T1000 (cell line): ENCODE measurements at places on chromosomes 6 and 20.
A peak's percentile ranks its signal among the peaks of the same experiment; 100 is the strongest.

- no peak for DNase-seq
These were observed 43.2 kb upstream of the ADGRF5 start for GRCh38 chr6:46964716-46965519.

- no peak for DNase-seq
These were observed 26.5 kb downstream of the TM9SF4 start for GRCh38 chr20:32135983-32136515.

- no peak for DNase-seq
These were observed 10.1 kb downstream of the MAP3K5 start for GRCh38 chr6:136782021-136782770.

- DNase-seq = no peak
These were observed 354.0 kb downstream of the ESR1 start for GRCh38 chr6:152161501-152161900.

DNA sequence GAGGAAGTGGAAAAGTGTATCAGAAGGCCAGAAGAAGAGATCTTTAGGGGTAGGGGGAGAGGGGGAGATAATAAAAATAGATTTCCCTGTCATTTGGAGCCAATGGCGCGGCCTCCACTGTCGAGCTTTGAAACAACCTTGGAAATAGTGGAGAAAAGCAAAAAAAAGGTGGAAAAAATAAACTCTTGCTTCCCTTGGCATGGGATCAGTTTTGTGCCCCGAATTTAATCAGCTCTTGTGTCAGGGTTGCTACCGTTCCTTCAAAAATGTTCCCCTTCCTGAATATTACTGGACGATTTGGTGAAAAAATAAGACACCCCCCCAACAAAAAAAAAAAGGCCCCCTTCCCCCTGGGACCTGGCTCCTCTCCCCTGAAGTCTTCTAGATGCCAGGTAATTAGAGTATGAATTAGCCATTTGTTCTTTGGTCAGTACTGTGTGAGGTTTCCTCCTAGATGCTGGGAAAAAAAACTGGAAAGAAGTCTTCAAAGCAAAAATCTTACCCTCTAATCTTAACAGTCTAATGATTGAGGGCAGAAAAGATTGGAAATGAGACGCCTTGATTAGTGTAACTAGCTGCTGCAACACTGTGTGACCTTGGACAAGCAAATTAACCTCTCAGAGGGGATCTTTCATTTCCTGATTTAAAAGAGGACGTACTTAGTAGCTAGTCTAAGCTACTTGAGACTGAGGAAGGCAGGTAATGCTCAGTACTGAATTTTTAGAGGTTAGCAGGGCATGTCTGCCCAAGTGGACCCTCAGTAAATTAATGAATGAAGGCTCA, 872 bp upstream of the RBM39 start:
- no peak for DNase-seq

- DNase-seq = no peak
These were observed 350 bp downstream of the HELZ2 start for GRCh38 chr20:63573647-63574131.

DNA sequence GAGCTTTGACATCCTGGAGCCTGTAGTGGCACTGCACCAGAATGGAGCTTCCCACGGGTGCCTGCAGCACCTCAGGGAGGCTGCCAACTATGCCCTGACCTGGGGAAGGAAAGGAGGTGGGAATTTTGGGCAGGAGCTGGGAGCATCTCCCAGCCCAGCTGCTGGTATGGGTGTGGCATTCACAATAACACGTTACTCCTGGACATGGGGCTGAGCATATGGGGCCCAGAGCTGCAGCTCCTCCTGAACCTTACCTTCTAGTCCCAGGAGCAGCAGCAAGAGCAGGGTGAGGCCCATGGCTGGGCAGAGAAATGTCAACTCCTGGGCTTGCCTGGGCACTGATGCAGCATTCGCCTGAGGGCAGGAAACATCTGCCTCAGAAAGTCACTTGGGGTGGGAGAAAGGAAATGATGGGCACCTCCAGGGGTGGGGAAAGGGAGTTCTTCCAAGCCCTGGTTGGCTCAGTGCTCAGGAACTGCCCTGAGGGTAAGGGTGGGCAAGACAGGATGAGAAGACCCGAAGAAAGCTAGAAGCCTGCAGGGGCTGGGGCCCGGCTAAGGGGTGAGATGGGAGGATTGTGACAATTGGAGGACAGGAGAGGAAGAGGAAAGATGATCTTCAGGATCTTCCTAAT, at the start of gene TREML1:
Gene TREML1, minus strand, starts transcription at position 356 of the 634 bp plus-strand sequence. Its CDS starts 59 bp downstream, at position 297.
- DNase-seq = no peak

DNA sequence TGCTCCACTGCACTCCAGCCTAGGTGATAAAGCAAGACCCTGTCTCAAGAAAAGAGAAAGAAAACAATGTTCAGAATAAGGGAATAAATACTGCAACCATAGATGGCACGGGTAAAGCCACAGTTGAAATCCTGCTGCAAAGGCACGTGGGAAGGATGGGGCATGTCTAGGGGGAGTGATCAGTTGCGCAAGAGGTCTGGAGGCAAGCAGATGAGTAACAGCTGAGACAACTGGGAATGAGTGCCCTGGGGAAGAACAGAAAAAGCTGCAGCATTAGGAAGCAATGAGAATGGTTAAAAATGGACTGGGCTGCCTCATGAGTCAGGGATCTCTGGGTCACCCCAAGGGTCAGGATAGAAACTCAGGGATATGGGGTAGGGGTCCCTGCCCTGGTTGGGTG, 96.3 kb downstream of the GMPR start:
- peak; percentile 57 for DNase-seq

DNA sequence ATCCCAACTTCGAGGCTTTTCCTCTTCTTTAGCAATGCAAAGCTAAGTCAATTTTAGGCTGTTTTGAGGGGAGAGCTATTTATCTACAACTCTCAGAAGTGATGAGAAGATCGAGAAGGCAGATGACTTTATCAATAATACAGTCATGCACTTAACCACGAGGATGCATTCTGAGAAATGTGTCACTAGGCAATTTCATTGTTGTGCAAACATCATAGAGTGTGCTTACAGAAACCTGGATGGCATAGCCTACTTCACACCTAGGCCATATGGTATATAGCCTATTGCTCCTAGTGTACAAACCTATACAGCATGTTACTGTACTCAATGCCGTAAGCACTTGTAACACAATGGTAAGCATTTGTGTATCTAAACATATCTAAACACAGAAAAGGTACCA, 66.6 kb downstream of the PRND start:
- no peak for DNase-seq

DNA sequence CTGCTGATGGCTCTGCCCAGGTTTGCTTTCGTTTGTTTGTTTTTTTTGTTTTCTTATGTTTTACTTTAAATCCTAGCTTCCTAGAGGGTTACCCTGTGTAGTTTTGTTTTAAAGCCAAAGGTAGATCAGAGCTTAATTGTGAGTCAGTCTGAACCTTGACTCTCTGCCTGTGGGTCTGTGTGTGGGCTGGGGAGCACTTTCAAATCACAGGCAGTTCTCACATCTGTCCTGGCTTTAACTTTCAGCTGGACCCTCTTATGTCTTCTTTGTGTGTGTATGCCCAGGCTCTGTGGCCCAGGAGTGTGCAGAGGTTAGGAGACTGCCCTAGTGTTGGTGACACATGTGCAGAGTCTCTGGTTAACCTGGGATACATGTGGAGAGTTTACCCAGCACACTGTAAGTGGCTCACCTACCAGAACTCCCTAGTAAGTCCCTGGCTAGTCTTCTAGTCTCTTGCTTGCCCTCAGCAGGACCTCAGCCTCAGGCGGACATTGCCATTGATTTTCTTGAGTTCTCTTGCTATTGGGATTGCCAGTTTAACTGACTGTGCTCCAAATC, 19.0 kb downstream of the HIVEP1 start:
- DNase-seq = no peak

DNA sequence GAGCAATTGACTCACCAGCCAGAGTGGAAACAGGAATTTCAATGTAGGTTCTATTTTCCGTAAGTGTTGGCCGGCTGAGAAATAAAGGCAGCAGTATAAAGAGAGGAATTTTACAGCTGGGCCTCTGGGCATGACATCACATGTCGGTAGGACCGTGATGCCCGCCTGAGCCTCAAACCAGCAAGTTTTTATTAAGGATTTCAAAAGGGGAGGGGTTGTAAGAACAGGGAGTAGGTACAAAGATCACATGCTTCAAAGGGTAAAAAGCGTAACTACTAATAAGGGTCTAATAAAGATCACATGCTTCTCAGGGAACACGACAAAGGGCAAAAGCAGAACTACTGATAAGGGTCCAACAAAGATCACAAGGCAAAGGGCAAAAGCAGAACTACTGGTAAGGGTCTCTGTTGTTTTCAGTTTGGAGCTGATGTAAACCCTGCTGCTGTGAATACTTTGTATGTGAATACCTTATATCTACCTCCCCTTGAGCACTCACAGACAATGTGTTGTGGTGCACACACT, 9.0 kb upstream of the TULP4 start:
- DNase-seq = no peak

- no peak for DNase-seq
These were observed 374.3 kb downstream of the LMBRD1 start for GRCh38 chr6:69422475-69422874.

DNA sequence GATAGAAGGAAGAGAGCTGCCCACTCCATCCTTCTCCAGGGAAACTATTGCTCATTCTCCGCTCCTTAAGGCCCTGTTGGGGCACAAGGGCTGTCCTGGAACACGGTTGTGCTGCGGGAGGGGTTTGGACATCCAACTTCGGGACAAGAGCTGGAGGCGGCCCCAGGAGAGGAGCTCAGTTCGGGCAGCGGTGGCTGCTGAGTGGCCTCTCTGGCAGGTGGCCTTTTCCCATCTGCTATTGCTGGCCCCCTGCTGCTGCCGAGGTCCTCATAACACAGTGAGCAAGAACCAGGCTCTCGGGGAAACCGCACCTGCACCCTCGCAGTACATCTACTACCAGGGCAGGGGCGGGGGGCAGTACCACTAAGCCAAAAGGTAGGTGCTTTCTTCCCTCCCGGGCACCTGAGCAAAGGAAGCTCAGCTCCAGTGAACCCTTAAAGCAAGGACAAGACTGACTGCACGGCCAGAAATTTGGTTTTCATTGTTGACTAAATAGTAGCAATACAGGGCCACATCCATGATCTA, 63.7 kb downstream of the PSMG4 start:
- no peak for DNase-seq

DNA sequence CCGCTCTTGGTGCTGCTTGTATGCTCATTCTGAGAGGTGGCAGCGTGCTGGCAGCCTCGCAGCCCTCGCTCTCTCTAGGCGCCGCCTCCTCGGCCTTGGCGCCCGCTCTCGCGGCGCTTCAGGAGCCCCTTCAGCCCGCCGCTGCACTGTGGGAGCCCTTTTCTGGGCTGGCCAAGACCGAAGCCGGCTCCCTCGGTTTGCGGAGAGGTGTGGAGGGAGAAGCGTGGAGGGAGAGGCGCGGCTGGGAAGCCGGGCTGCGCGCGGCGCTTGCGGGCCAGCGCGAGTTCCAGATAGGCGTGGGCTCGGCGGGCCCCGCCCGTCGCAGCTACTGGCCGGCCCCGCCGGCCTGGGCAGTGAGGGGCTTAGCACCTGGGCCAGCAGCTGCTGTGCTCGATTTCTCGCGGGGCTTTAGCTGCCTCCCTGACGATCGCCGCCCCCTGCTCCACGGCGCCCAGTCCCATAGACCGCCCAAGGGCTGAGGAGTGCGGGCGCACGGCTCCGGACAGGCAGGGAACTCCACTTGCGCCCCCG, 19.5 kb upstream of the FAM8A1 start:
- DNase-seq = peak; percentile 34

DNA sequence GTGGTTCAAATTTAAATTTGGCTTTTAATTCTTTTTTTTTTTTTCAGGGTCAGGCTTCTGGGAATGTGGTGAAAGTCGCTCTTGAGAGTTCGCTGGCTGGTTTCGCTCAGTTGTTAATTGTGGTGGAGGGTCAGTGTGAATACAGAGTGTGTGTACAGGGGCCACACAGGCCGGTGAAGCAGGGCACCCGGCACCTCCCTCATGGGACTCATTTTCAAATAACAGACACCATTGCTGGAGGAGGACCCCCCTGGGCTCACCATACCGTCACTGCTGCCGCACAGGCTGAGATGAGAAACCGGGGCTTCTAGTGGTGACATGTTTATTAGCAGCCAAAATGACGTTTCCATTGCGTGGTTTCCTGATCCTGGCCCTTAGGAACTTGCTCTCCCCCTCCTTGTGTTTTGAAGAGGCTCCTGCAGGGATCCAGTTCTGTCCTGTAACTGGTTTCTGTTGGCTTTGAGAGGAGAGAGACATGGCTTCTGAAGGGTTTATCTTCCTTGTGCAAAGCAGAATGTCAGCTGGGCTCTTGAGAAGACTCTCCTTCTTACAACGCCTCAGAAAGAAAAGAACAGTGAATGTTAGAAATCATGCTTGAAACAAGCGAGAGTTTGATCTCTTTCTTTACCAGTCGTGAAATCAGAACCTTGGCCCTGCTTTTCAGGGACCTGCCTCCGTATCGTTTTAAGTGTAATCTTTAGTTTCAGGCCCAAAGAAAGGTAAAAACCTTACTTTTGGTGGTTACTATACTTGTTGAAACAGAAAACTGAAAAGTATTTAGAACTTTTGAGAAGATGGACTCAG, 37.8 kb downstream of the DUSP22 start:
- DNase-seq = no peak
